CD8-positive, alpha-beta memory T cell (primary cell): ENCODE measurements at places on chromosomes 5 and 9. TPM values are rescaled to one million over a fixed set of nuclear protein-coding genes. Genes with fewer than 3 reads are reported as not detected.

Gene FLT4
- polyA plus RNA-seq: 12.7 TPM

Gene ACO1
- 11.0 TPM for polyA plus RNA-seq

Gene PCDH12
- polyA plus RNA-seq: 0.07 TPM

Gene UBLCP1
- 59.0 TPM for polyA plus RNA-seq

Gene GNG10
- polyA plus RNA-seq: 22.9 TPM

Gene LAMC3
- polyA plus RNA-seq: not detected

Gene NEURL1B
- polyA plus RNA-seq: not detected

Gene PCDHGA4
- not detected for polyA plus RNA-seq

Gene TAF11L5
- polyA plus RNA-seq: not detected

Gene GABRG2
- not detected for polyA plus RNA-seq

Gene SPEF2
- polyA plus RNA-seq: 5.5 TPM

GRCh38 chr5:176389135-176390123, 878 bp downstream of the HIGD2A start:
- peaks cover 15% of the 10 kb centered on the region for H3K36me3 ChIP-seq
- DNase-seq: no peak
- peaks cover 24% of the 10 kb centered on the region for H3K4me1 ChIP-seq

- H3K4me1 ChIP-seq: no peaks in the 10 kb centered on the region
- no peaks in the 10 kb centered on the region for H3K36me3 ChIP-seq
- H3K4me3 ChIP-seq: no peak overlapping the region
- H3K27ac ChIP-seq: no peak overlapping the region
- no peaks in the 10 kb centered on the region for H3K27me3 ChIP-seq
These were observed 870.0 kb upstream of the CDH9 start for GRCh38 chr5:27908341-27908740.

GRCh38 chr5:453725-454481, 10.9 kb downstream of the EXOC3 start:
- DNase-seq: no peak
- peaks cover 74% of the 10 kb centered on the region for H3K36me3 ChIP-seq
- no peak overlapping the region for H3K27ac ChIP-seq
- H3K4me1 ChIP-seq: peaks cover 17% of the 10 kb centered on the region
- H3K27me3 ChIP-seq: no peaks in the 10 kb centered on the region
- no peak overlapping the region for H3K4me3 ChIP-seq

DNA sequence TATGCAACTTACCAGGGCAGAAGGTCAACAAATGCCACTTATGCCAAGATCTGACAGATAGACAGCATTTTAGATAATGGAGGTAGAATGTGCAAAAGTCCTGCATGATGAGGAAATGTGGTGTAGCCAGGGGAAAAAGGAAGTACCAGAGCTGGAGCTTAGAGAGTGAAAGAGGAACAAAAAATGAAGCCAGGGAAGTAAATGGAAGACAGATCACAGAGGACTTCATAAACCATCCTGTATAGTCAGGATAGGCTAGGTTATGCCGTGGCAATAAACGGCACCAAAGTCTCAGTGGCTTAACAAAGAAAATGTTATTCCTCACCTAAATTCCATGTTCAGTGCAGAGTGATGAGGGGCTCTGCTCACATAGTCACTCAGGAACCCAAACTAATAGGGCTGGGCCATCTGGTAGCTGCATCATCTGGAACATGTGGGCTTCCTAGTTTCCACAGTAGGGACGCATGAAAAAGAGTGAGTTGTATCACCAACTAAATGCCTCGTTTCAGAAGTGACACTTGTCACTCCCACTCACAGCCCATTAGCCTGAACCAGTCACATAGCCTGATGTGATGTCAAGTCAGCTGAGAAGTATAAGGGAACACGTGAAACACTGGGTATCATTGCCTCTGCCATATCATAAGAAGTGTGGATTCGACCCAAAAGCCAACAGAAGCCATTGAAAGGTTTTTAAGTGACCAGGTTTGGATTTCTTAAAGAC, 70.3 kb downstream of the SH3RF2 start:
- no peaks in the 10 kb centered on the region for H3K4me1 ChIP-seq
- DNase-seq: no peak
- no peak overlapping the region for H3K27ac ChIP-seq
- no peak overlapping the region for H3K4me3 ChIP-seq

- no peaks in the 10 kb centered on the region for H3K36me3 ChIP-seq
- H3K4me1 ChIP-seq: no peaks in the 10 kb centered on the region
- H3K4me3 ChIP-seq: no peak overlapping the region
- H3K27me3 ChIP-seq: no peaks in the 10 kb centered on the region
- DNase-seq: no peak
These were observed 25.0 kb upstream of the FREM1 start for GRCh38 chr9:14935106-14935751.

- H3K27ac ChIP-seq: peak overlapping the region; percentile 88
- H3K36me3 ChIP-seq: no peaks in the 10 kb centered on the region
- H3K27me3 ChIP-seq: no peaks in the 10 kb centered on the region
- H3K4me3 ChIP-seq: peak overlapping the region; percentile 87
These were observed 854 bp upstream of the ARL15 start for GRCh38 chr5:54311176-54311677.

DNA sequence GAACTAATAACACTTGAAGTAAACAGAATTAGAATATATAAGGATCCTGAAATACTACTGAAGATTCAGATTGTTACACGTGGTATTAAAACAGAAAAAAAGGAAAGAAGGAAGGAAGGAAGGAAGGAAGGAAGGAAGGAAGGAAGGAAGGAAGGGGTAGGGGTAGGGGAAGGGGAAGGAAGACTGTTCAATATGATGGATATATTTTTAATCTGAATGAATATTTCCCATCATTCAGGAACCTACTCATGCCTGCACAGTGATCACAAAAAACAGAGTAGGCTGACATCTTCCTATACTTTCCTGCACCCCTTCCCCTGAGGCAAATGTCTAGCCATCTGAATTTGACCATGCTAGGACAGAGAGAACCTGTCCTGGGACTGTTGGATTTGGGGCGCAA, 133.9 kb downstream of the CTNND2 start:
- no peaks in the 10 kb centered on the region for H3K27me3 ChIP-seq
- no peak overlapping the region for H3K27ac ChIP-seq
- H3K4me3 ChIP-seq: no peak overlapping the region
- no peak for DNase-seq

DNA sequence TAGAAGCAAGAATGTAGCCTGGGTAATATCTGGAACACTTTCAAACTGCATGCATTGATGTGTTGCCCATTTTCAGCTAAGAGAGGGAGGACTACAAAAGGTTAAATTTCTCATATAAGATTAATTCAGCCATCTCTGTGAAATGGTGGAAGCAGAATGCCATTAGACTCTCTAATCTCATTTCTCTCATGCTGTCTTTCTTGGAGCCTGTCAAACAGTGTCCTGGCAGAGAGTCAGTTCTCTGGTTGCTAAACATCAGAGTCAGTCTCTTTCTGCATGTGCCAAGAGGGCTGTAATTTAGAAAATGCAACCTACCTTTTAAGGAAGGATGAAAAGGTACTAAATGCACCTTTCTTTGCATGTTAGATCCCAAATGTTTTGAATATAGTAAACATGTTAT, 910 bp upstream of the GARNL3 start:
- H3K36me3 ChIP-seq: no peaks in the 10 kb centered on the region
- no peaks in the 10 kb centered on the region for H3K4me1 ChIP-seq
- no peak overlapping the region for H3K27ac ChIP-seq
- no peaks in the 10 kb centered on the region for H3K27me3 ChIP-seq
- H3K4me3 ChIP-seq: no peak overlapping the region

GRCh38 chr9:118321788-118322187, 617.6 kb downstream of the TLR4 start:
- DNase-seq: no peak
- no peaks in the 10 kb centered on the region for H3K4me1 ChIP-seq
- no peak overlapping the region for H3K27ac ChIP-seq

DNA sequence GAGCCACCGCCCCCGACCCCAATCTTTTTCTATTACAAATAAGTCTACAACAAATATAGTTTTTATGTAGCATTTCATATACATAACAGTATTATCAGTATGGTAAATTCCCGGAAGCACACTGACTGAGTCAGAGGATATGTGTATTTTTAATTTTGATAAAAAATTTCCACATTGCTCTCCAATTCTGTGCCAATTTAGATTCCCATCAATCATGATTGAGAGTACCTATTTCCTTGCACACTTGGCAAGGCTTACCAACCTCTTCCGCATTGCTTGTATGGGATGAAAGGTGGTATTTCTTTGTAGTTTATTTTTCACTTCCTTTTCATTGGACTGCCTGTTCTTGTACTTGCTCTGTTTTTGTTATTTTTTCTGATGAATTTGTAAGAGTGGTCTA, 204.6 kb downstream of the RFX3 start:
- H3K4me3 ChIP-seq: no peak overlapping the region
- H3K27me3 ChIP-seq: no peaks in the 10 kb centered on the region
- no peaks in the 10 kb centered on the region for H3K36me3 ChIP-seq
- no peaks in the 10 kb centered on the region for H3K4me1 ChIP-seq
- no peak overlapping the region for H3K27ac ChIP-seq

- H3K27ac ChIP-seq: no peak overlapping the region
- H3K27me3 ChIP-seq: no peaks in the 10 kb centered on the region
- no peak for DNase-seq
These were observed 147.9 kb downstream of the C5orf15 start for GRCh38 chr5:133820507-133820906.

GRCh38 chr9:112858625-112859147, 32.0 kb downstream of the SLC46A2 start:
- H3K4me1 ChIP-seq: no peaks in the 10 kb centered on the region
- H3K36me3 ChIP-seq: no peaks in the 10 kb centered on the region
- H3K4me3 ChIP-seq: no peak overlapping the region
- no peaks in the 10 kb centered on the region for H3K27me3 ChIP-seq
- no peak for DNase-seq
- no peak overlapping the region for H3K27ac ChIP-seq

- no peak overlapping the region for H3K27ac ChIP-seq
- no peaks in the 10 kb centered on the region for H3K4me1 ChIP-seq
- no peaks in the 10 kb centered on the region for H3K27me3 ChIP-seq
- no peaks in the 10 kb centered on the region for H3K36me3 ChIP-seq
These were observed 117.9 kb upstream of the KCNN2 start for GRCh38 chr5:114243972-114244317.

- no peak overlapping the region for H3K4me3 ChIP-seq
- no peaks in the 10 kb centered on the region for H3K36me3 ChIP-seq
- no peaks in the 10 kb centered on the region for H3K27me3 ChIP-seq
- H3K4me1 ChIP-seq: no peaks in the 10 kb centered on the region
- H3K27ac ChIP-seq: no peak overlapping the region
- DNase-seq: no peak
These were observed 8.0 kb downstream of the GPRIN1 start for GRCh38 chr5:176601901-176602482.

- peaks cover 6% of the 10 kb centered on the region for H3K36me3 ChIP-seq
- H3K4me3 ChIP-seq: peak overlapping the region; percentile 89
- H3K4me1 ChIP-seq: peaks cover 30% of the 10 kb centered on the region
- no peaks in the 10 kb centered on the region for H3K27me3 ChIP-seq
These were observed 807 bp upstream of the PLGRKT start for GRCh38 chr9:5438301-5439162.

DNA sequence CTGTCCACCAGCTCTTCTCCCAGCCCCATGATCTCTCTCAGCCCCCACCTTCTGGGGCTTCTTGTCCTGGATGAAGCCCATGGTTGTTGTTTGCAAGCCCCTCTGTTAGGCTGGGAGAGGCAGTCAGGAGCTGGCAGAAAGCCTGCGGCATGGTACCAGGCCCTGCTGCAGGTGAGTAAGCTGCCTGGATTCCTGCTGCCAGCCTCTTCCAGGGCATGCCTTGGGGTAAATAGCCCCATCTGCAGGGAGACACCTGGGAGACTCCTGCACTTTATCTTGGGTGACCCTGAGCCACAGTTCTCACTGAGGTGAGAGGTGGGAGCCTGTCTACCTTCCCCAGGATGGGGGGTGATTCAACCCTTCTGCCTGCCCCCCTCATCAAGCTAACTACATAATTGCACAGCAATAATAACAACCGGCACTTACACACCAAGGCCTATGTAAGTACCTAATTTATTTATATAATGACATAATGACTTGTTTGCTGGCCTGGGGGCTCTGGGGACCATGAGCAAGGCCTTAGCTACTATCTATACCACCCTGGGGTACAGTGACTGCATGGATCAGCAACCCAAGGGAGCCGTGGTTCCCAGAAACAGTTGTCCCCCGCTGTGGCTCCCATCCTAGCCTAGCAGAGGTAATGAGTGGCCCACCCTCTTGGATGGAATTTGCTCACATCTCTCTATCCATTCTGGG, 116.0 kb downstream of the PSD2 start:
- no peaks in the 10 kb centered on the region for H3K36me3 ChIP-seq
- peaks cover 5% of the 10 kb centered on the region for H3K27me3 ChIP-seq
- DNase-seq: no peak
- H3K4me3 ChIP-seq: no peak overlapping the region
- H3K27ac ChIP-seq: no peak overlapping the region
- no peaks in the 10 kb centered on the region for H3K4me1 ChIP-seq

- H3K4me3 ChIP-seq: no peak overlapping the region
- no peak overlapping the region for H3K27ac ChIP-seq
- no peaks in the 10 kb centered on the region for H3K36me3 ChIP-seq
- DNase-seq: peak; percentile 14
These were observed 30.1 kb downstream of the FRMD3 start for GRCh38 chr9:83508067-83508466.

DNA sequence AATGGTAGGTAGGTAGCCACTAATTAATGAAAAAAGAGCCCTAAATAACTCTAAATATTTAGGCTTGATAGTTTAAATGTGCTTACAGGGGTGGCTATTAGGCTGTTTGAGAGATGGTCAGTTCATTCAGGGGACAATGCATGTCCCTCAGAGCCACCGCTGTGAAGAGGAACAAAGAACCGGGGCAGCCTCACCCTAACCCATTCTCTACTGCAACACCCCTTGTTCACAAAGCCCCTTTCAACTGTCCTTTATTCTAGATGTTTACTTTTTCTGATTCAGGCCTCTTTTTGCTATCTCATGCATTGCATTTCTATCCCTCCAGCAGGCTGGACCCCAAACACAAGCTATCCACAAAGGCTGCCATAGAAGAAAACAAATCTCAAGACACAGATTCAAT, 906.7 kb downstream of the NR2F1-AS1 start:
- no peaks in the 10 kb centered on the region for H3K36me3 ChIP-seq
- no peaks in the 10 kb centered on the region for H3K27me3 ChIP-seq
- H3K4me1 ChIP-seq: no peaks in the 10 kb centered on the region
- no peak for DNase-seq

DNA sequence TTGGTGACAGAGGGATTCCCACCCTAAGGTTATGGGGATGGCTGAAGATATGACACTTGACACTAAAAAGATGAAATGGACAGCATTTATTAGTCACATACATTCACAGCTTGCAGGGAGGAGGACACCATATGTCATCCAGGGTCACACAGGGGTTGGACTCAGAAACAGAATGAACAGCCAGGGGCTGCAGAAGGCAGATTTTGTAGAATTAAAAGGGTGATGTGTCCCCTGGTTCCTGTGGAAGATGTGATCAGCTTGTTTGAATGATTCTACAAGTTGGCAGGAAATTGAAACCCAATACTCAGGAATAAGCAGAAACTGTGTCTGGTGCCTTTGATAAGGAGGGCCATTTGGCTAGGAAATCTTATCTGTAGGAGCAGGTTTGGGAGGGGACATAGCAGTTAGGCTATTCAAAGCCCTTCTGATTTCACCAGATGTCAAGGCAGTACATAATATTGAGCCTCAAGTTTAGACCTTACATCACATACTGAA, 102.3 kb upstream of the GRIN3A start:
- no peak for DNase-seq
- no peaks in the 10 kb centered on the region for H3K4me1 ChIP-seq
- H3K4me3 ChIP-seq: no peak overlapping the region
- no peak overlapping the region for H3K27ac ChIP-seq
- no peaks in the 10 kb centered on the region for H3K36me3 ChIP-seq
